ENCODE measurements at places on chromosomes 2 and 18. TPM values are rescaled to one million over a fixed set of nuclear protein-coding genes. Genes with fewer than 3 reads are reported as not detected.
A peak's percentile ranks its signal among the peaks of the same experiment; 100 is the strongest.

Gene IL1RL2
- not detected for total RNA-seq

Gene KCNJ3
- 2.6 TPM for total RNA-seq

Gene GPR75
- total RNA-seq, result 0.51 TPM

Gene FMNL2
- 7.2 TPM for total RNA-seq

Gene ZNF892
- total RNA-seq, result 2.5 TPM

Gene GPAT2
- 6.1 TPM for total RNA-seq

Gene COL4A4
- 13.6 TPM for total RNA-seq

Gene CCDC195
- total RNA-seq, result not detected

Gene IL37
- not detected for total RNA-seq

Gene TTN
- total RNA-seq, result 3,032 TPM

Gene NAT8
- total RNA-seq, result not detected

Gene C1QL2
- total RNA-seq, result not detected

- DNase-seq, result no peak
Observed at GRCh38 chr2:17752892-17753802, 463 bp downstream of the SMC6 start.

GRCh38 chr2:152718076-152718908, at the start of gene ARL6IP6:
TSS of gene ARL6IP6 (plus strand) at chr2:152718620. CDS start at chr2:152718625, 5 bp downstream.
- peak; percentile 98 for DNase-seq

DNA sequence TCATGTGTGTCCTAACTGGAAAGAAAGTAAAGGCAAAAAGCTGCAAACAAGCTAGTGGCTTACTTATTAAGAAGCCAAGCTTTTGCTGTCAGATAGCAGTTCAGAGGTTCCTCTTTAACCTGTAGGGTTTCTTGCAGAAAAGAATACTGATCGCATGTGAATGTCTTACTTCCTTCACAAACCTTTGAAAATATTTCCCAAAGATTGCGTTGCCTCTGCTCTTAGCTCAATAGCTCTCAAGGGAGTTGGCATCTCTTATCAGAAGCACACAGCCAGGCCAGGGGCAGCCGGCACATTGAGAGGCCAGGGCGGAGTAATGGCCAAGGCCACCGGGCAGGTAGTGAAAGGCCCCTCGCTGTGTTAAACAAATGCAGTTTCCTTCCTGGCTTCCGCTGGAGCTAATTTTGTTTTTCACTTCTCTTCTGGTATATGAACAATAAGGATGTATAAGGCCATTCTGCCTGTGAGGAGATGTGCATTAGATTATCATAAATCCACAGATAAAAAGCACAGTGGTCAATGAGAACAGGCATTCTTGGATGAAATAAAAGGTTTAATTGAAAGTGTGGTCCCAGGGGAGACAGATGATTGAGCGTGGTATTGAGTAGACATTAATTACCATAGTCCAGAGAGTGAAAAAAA, 542.4 kb upstream of the NRP2 start:
- no peak for DNase-seq

- DNase-seq, result no peak
Observed at GRCh38 chr2:217456016-217456415, 546.8 kb downstream of the TNS1 start.

DNA sequence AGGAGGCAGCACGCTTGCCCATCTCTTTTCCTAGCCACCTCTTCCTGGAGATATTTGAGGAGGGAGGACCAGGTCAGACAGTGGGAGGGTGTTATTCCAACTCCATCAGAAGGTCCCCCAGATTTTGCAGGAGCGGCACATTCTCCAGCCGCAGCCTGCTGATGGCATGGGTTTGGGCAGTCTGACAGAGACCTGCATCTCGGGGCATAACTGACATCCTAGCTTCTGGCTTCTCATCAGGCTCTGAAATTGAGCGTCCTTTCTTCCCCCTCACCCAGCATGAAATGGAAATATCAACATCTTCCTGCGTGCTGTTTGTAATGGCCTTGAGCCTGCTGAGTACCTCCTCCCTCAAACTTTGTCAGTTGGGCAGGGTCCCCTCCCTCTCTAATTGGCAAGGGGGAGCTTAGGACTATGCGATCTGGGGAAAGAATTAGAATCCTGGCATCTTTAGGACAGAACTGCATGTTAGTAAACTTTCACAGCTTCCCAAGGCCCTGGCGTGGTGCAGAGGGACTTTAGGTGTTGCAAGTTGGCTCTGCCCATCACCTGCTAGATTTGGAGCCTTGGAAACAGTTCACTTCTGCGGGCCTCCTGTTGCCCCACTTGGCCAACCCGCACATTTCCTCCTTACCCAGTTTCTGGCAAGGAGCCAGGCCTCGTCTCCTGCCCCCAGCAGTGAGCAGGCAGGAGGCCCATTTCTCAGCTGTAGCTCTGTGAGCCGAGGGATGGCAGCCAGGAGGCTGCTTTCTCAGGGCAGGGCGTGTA, 2.2 kb downstream of the ITM2C start:
- no peak for DNase-seq

- no peak for DNase-seq
Observed at GRCh38 chr2:159226608-159227385, 59.7 kb downstream of the WDSUB1 start.

GRCh38 chr2:30235008-30235655, 3.8 kb downstream of the LBH start:
- DNase-seq, result no peak

DNA sequence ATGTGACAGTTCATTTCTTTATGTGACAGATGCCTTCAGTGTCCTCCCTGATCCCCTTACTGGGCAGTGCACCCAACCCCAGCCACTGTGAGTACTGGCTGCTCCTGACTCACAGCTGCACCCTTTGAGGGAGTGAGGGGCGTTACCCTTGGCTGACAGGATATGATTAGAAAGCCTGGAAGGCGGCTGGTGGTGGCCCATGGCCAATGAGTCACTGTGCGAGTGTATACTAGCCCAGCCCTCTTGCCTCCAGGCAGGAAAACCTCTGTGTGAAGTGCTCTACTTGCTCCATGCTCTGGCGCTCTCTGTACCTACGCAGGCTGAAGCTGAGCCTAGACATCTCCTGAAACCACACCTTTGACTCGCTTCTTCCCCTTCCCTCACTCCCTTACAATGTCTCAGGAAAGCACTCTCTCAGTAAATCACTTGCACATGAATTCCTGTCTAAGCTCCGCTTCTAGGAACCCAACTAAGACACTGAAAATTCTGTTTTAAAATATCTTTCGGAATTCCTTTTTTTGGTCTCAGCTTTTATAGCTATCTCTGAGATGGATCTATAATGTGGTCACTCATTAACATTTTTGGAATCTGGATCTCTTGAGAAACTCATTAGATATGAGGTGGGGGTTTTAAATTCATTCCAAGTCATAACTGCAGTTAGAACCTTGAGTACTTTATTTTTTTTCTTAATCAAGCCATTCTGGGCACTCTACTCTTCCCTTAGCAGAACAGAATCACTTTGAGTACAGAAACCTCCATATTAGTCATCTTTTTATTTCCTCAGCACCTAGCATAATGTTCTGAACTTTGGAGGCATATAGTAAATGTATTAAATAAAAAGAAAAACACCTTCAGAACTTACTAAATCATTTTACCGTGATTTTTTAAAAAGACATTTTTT, 25.3 kb upstream of the STAM2 start:
- peak; percentile 92 for DNase-seq

DNA sequence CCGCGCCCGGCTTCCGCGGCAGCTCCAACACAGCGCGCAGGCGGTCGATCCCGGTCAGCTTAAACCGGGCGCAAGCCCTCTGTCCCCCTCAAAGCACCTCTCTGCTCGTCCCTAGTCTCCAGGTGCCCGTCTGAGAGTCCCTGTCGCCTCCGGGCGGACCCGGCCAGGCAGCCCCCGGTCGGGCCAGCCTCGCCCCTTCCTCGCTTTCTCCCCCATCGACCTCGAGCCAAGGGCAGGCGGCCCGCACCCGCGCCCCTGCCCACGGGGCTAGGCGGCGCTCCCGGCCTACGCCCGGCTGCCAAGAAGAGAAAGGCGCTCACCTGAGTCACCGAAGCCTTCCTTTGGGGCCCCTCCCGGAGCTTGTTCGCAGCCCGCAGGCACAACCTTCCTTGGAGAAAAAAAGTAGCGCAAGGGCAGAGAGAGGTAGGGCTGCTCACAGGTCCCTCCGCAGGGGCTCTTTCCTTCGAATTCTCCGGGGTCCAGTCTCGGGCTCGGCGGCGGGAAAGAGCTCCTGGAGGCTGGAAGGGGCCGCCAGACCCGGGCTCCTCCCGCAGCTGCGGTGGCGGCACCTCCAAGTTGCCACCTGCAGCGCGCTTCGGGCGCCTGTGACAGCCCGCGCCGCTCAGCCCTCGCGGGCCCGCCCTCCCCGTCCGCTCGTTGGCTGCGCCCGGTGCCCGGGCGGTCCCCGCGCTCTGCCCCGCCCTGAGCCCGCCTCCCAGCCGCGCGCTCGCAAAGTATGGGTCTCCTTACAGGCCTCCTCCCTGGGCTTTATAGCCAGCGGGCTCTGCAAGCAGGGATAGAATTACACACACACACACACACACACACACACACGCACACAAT, 86.5 kb upstream of the EPB41L3 start:
- peak; percentile 89 for DNase-seq

GRCh38 chr2:64865831-64866345, 123.3 kb upstream of the SLC1A4 start:
- no peak for DNase-seq

DNA sequence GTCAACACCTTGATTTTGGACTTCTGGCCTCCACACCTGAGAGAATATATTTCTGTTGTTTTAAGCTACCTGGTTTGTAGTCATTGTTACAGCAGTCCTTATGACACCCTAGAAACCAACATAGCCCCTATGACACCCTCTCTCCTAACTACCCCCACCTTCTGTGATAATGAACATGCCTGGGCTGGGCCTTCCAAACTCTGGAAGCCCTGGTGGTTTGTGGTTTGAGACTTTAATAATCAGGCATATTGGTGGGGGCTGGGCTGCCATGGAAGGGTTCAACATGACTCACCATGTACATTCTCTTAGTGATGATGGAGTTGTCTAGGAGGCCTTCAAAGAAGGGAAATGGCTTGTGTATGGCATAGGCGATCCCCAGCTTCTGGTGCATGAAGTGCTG, 3.3 kb downstream of the SP110 start:
- no peak for DNase-seq

- peak; percentile 77 for DNase-seq
Observed at GRCh38 chr2:174327021-174327840, 7.5 kb upstream of the SP9 start.

DNA sequence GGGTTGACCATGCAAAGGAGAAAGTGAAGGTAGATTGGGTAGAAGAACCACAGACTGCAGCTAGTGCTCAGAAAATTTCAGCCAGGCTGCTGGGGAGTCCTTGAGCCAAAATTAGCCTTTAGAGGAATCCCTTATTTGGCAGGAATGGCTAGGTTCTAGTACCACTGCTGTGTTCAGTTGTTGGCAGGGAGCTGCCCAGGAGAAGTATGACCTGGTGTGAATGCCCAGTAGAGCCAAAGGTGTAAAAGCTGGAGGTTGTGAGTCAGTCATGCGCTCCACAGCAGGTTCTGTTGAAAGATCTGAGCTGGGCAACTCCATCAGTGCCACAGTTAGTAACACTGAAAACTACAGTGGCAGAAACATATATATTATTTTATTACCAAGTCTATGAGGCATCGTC, 36.4 kb upstream of the TBR1 start:
- DNase-seq, result peak; percentile 66

- DNase-seq, result no peak
Observed at GRCh38 chr2:16069663-16069932, 129.2 kb downstream of the MYCN start.

DNA sequence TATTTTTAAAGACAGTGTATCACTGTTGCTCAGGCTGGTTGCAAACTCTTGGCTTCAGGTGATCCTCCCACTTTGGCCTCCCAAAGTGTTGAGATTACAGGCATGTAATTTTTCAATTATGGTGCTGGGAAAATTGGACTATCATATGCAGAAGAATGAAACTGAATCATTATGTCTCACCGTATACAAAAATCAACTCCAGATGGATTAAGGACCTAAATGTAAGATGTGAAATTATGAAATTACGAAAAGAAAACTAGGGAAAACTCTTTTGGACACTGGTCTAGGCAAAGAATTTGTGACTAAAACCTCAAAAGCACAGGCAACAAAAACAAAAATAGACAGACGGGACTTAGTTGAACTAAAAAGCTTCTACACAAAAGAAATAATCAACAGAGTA, 31.2 kb downstream of the MAP3K2 start:
- DNase-seq, result no peak

DNA sequence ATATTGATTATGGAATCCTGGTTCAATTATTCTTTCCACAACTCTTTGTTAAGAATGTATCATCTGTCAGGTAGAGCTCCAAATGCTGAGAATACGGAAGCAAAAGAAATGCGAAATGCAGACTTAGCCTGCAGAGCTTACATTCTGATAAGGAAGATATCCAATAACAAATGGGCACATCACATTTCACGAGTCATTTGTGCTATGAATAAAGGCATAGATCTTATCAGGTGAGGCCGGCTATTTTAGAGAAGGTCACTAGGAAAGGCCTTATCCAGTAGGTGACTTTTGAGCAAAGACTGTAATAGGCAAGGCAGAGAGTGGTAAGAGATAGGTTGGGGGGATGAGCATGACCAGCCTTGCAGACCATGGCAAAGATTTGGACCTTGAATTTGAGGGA, 174.3 kb upstream of the SERPINE2 start:
- DNase-seq, result no peak

DNA sequence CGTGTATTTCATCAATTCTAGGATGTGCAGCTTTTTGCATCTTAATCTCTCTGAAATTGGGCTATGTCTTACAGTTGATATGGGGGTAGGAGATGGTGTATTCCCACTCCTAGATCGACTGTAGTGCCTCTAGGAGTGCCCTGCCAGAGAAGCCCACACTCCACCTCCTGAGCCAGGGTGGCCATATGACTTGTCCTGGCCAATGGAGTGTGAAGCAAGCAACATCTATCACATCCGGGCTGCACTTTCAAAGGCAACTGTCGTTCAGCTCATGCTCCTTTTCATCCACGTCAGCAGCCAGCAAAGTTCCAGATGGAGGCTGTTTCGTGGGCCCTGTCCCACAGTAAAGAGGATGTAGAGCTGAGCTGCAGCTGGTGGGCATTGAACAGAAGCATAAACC, 149.4 kb upstream of the SLC1A4 start:
- DNase-seq, result no peak

DNA sequence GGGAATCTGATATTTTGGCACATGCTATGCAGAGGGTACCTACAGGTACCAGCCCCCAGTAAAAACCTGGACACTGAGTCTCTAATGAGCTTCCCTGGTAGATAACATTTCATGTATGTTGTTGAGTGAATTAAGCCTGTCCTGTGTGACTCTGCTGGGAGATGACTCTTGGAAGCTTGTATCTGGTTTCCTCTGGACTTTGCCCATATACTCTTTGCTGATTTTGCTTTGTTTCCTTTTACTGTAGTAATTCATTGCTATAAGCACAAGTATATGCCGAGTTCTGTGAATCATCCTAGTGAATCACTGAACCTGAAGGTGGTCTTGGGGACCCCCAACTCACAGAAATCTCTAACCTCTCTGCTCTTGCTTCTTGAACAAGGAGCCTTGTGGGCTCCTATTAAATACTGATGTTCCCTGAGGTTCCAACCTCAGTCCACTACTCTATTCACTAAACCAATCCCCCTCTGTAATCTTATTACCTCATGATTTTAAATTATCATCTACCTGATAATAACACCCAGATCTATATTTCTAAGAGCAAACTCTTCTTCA, 94.3 kb upstream of the WDSUB1 start:
- DNase-seq, result no peak
